Cardiac fibroblast (primary cell): ENCODE measurements at places on chromosomes 7 and 10.
A peak's percentile ranks its signal among the peaks of the same experiment; 100 is the strongest.

DNA sequence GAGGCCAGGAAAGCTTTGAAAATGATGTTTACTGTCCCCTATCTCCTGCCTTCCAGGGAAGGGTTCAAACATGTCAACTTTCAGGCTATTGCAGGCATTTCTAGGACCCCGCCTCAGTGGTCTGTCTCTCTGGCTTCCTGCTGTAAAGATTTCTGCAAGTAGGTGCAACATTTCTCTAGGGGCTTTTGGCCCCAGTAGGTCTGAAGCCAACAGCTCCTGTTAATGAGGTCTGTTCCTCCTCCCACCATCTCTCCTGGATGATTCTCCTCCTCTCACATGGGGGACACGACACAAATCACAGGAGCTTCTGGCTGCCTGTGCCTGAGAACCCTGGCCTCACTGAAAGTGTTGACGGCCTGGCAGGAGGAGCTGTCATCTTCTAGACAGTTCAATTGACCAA lies 194.3 kb downstream of the CYP26A1 start:
- no peak for DNase-seq

DNA sequence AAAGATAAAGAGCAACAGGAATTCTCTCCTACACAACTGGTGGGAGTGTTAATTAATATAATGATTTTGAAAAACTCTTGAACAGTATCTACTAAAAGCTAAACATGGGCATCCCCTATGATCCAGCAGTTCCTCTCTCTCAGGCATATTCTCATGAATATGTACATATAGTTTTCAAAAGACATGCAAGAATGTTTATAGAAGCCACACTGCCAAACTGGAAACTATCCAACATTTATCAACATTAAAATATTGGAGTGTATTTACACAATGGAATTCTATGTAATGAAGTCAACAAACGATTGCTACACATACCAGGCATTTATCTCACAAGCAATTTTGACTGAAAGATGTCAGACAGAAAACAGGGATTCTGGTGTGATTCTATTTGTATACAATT lies 404.5 kb upstream of the ANKRD30A start:
- DNase-seq = peak; percentile 65

- no peak for DNase-seq
These were observed 39.4 kb upstream of the AGK start for GRCh38 chr7:141511676-141512396.

DNA sequence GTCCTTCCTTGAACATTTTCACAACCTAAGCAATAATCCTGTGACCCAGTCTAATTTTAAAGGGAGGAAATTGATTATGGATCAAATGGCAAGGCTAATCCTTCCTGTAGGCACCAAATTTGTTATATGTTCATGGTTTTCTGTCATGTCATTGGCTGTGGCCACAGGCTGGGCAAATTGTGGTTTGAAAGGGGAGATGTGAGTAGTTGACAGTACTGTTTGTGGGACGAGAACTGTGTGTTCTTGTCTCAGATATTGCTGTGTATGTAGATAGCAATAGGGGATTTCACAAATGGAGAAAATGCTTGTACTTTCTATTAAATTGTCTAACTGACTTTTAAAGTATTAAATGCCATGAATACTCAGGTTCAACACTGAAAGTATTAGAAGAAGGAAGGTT lies 8.1 kb upstream of the PRKG1 start:
- no peak for DNase-seq

- DNase-seq = peak; percentile 79
These were observed 145.3 kb upstream of the PRSS1 start for GRCh38 chr7:142603870-142604448.

GRCh38 chr10:17733620-17734019 lies 18.4 kb upstream of the TMEM236 start:
- no peak for DNase-seq

- DNase-seq = no peak
These were observed 6.1 kb upstream of the CREB5 start for GRCh38 chr7:28406192-28406591.

DNA sequence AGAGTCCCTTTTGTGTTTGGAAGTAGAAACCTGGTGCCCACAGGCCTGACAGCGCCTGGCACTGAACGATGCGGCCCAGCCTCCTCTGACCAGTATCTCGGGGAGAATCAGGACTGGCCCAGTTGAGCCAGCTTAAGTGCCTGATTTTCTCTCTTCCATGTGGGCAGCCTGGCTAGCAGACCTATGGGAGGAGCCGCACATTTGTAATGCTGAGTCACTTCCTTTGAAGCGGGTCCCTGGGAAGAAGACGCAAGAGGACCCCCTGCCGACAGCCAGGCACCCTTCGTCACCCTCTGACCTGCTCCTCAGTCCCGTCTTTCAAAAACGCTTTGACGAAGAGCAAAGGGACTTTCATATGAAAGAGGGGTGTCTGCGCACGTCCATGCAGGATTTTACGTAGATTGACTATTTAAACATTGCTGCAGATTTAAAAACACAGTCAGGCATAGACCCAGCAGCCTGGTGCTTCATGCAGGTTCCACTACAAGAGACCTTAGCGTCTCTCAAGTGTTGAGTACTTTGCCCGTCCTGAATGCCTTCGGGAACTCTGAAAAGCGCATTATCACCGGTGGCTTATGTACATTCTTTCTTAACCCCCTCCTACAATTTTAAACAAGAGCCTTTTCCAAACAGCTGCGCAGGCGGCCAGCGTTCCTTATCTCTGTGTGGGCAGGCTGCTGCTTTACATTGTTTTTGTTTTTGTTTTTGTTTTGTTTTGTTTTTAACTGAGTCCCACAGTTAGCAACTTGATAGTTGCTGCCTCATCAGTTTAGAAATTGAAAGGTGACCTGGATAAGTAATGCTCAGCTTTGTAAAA lies 36.5 kb upstream of the AP5Z1 start:
- DNase-seq = peak; percentile 93

GRCh38 chr10:102597131-102597991 lies 46.9 kb upstream of the TRIM8 start:
- no peak for DNase-seq
